ENCODE measurements at places on chromosomes 7 and 10.
A peak's percentile ranks its signal among the peaks of the same experiment; 100 is the strongest.

DNA sequence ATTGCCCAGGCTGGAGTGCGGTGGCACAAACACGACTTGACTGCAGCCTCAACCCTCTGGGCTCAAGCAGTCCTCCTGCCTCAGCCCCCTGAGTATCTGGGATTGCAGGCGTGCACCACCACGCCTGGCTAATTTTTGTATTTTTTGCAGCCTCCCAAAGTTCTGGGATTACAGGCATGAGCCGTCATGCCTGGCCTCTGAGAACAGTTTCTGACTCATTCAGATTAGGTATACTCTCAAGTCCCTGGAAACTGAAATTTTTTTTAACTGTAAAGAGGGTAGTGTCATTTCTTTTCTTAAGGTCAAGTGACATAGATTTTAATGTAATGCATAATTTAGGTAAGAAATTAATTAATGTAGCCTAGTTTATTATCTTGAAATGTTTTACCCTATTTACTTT is 104.7 kb downstream of the SEPTIN7 start:
- DNase-seq: no peak

DNA sequence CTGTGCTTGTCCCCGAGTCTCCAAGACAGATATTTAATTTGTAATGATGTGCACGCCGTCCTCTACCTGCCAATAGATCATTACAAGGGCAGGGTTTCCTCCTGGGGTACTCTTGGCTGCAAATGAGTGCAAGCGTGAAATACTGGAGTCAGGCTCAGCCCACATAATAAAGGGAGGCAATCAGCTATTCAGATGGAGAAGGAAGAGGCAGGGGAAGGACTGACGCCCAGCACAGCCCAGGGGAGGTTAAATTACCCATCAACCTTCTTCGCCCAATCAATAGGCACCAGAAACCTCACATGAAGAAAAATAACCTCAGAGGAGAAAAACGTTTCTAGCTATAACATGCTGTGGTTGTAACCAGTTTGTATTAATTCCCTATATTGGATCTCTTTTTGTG is 544.9 kb upstream of the ADARB2 start:
- DNase-seq: no peak

DNA sequence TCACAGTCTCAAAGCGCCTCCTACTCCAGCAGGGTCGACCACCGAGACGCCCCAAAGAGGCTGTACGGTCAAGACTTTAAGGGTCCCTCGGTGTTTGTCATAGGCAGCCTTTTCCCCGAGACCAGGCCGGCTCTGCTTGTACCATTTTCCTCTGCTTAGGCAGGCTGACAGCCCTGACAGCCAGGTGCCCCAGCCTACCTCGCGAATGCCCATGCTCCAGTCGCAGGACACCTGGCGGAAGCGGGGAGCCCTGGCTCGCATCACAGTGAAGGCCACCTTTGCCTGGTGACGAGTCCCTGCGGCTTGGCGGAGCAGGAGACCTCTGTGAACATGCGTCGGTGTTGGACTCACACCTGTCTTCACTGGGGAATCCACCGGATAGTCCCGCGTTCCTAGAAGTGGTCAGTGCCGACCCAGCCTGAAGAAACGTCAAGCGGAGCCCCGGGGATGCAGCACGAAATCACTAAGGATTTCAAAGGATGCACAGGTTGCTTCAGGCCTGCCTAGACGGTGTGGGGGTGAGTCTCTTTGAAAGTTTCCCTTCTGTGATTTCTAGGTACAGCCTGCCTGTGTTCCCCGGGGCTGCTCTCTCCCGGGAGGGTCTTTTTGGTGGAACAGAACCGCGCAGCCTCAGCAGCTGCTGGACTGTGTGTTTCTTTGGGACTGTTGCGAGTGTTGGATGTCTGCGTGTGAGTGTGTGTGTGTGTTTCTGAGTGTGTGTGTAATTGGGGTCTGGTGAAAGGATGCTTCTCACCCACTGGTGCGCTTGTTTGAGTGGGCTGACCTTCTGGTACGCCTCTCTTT is 30.5 kb upstream of the ZNF273 start:
- no peak for DNase-seq

DNA sequence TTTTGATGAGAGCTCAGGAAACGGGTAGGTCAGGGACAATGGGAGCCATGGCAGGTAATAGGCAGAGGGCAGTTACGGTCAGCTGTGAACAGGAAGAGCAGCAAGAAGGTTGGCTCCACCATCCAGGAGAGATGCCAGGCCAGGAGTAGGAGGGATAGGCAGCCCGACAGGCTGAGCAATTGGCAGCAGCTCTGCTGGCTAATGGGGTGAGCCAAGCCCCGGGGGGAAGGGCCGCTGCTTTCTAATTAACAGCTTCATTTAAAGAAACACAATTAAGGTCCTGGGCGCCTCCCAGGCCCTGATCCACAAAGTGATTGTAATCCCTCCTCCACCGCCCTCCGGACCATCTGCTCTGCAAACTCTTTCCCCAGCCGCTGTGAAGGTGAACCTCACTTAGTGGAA is 23.7 kb downstream of the SH2B2 start:
- peak; percentile 86 for DNase-seq

- DNase-seq: no peak
Measured at GRCh38 chr7:30986738-30987137, 23.0 kb downstream of the GHRHR start.

GRCh38 chr10:113151190-113151666 is 201.2 kb downstream of the TCF7L2 start:
- no peak for DNase-seq

DNA sequence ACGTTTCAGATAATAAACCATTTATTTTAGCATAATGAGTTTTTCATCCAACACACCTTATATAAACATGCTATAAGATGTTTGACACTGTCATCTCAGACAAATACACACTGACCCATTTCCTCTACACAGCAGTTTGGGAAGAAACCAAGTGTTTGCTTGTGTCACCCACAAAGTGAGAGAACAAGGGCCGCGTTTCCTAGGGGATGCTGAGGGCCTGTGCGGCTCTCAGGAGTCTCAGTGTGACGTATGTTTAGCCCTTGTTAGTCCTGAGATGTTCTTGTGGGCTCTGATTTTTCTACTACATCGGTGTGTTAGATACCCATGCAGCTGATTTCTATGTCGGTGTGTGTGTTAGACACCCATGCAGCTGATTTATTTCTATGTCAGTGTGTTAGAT is 266.3 kb downstream of the DIP2C start:
- no peak for DNase-seq

GRCh38 chr7:102412548-102412947 is 16.4 kb downstream of the PRKRIP1 start:
- DNase-seq: peak; percentile 40

GRCh38 chr10:78686444-78687060 is 382.2 kb upstream of the ZMIZ1 start:
- DNase-seq: no peak

- no peak for DNase-seq
Measured at GRCh38 chr7:155202106-155202871, 95.4 kb upstream of the INSIG1 start.

DNA sequence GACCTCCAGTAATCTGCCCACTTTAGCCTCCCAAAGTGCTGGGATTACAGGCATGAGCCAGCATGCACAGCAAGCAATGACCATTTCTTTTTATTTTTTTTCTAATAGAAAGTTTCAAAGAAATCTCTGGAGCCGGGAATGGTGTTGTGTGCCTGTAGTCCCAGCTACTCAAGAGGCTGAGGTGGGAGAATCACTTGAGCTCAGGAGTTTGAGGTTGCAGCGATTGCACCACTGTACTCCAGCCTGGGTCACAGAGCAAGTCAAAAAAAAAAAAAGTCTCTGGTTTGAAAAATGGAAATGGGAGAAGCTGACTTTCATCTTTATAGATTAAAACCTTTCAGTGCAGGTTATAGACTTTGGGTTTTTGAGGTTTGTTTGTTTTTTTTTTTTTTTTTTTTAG is 44.8 kb upstream of the KMT2E start:
- no peak for DNase-seq

DNA sequence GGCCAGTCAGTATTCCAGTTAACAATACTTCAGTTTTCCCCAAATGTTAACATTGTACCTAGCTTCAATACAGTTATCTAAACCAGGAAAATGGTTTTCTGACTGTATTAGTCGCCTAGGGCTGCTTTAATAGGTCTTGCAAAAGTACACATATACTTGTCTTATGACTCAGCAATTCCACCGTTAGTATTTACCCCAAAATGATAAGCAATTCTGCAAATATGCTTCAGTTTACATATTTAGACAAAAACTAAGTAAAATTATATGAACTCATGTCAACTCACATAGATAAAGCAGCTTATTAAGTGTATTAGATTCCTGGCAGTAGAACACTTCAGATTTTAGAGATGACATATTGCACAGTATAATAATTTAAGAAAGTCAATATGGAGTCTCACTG is 363.3 kb downstream of the ARL4A start:
- DNase-seq: no peak

- DNase-seq: no peak
Measured at GRCh38 chr7:77476871-77477270, 60.2 kb upstream of the PTPN12 start.

GRCh38 chr7:75921479-75921878 is 6.5 kb downstream of the POR start:
- DNase-seq: no peak

DNA sequence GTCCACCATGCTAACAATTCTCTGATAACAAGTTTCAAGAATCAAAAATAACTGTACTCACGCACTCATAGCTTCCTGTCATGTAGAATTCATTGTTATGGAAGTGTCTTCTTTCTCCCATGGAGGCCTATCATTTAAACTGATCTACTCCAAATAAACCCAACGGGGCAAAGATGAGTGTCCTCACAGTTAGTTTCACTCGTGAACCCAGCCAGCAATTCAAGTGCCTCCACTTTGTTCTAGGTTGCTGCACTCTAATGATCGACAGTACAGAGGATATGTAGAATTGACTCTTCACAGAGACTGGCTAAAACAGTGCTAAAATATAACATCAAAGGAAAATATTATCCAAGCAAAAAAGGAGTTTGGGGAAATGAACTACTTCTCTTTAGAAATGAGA is 111.4 kb downstream of the LRRN3 start:
- DNase-seq: no peak

- DNase-seq: no peak
Measured at GRCh38 chr7:30845426-30846135, 66.1 kb upstream of the AQP1 start.

DNA sequence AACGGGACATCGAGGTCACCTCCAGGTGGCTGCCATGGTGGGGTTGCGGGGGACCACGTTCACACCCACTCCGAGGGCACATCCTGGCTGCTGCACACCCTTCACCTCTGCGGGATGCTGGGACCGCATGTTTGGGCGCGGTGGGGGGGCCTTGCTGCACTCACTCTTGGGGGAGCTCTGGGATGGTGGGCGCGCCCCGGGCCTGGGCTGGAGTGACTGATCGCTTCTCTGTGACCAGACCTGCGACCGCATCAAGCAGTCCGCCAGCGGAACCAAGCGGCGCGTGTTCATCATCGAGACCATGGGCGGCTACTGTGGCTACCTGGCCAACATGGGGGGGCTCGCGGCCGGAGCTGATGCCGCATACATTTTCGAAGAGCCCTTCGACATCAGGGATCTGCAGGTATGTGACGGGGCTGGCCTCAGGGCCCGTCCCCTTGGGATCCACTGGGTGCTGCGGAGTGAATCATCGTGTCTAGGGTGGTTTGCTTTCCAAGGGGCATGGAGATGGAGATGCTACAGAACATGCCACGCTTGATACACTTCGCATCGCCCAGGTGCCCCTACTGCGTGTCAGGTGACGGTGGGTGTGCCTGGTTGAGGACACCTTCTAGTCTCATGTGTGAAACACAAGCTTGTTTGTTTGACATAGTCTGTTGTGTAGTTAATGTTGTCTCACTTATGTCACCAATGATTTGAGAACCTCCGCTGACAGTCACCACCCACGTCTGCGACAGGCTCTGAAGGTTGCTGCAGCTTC is 42.8 kb downstream of the PITRM1 start:
- DNase-seq: no peak

GRCh38 chr10:99912041-99912440 is 97.7 kb downstream of the DNMBP start:
- no peak for DNase-seq

- DNase-seq: no peak
Measured at GRCh38 chr10:60536529-60537114, 146.9 kb upstream of the ANK3 start.

DNA sequence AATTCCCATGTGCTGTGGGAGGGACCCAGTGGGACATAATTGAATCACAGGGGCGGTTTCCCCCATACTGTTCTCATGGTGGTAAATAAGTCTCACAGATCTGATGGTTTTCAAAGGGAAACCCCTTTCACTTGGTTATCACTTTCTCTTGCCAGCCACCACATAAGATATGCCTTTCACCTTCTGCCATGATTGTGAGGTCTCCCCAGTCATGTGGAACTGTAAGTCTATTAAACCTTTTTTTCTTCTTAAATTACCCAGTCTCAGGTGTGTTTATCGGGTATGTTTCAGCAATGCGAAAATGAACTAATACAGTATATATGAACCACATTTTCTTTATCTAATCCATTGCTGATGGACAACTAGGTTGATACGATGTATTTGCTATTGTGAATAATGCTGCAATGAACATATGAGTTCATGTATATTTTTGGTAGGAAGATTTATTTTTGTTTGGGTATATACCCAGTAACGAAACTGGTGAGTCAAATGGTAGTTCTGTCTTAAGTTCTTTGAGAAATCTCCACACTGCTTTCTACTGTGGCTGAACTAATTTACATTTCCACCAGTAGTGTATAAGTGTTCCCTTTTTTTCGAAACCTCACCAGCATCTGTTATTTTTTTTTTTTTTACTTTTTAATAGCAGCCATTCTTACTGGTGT is 70.0 kb upstream of the HGF start:
- DNase-seq: no peak

GRCh38 chr7:66847879-66848790 is 72.9 kb upstream of the TMEM248 start:
- no peak for DNase-seq

DNA sequence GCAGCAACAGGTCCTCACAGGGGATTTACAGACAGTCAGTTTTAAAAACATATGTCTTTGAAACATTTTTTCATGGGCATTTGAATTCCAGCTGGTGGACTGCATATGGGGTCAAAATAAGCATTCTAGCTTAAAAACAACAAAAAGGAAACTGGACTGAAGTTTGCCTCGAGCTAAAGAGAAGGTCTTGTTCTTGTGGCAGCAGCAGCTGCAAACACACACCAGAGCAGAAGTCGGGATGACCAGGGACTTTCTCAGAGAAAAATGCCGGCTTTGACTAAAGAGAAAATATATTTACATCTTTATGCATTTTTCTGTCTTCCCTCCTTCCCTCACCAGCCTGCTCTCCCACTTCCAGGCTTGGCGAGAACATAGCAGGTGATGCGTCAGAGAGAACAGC is 361.4 kb downstream of the CXCL12 start:
- DNase-seq: no peak

DNA sequence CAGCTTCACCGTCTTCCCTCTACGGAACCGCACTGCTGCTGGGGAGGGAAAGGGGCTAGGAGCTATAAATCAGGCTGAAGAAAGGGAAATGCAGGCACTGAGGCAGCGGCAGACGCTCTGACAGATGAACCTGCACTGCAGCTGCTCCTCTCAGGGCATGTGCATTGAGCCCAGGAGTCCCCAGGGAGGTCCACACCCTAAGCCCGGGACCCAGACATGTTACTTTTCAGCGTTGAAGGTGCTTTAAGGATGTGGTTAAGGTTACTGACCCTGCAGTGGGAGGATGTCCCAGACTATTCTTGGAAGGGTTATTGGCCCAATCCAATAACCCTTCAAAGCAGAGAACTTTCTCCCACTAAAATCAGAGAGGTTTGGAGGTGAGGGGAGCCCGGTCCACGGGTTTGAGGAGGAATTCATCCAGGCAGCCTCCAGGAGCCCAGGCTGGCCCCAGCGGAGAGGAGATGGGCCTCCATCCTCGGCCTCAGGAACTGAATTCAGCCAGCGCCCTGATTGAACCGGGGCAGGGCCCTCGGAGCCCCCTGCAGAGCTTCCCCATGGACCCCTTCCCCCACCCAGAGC is 75.4 kb downstream of the ADARB2 start:
- DNase-seq: no peak

Data from DMS 273 treated with DMSO at 0.1 percent for 48 hours (cell line).